ENCODE measurements at places on chromosomes 6 and 20.

- no peak for DNase-seq
These were observed 11.2 kb downstream of the KIZ start for GRCh38 chr20:21137078-21137477.

- no peak for DNase-seq
These were observed 176.2 kb upstream of the AHI1 start for GRCh38 chr6:135673501-135674309.

DNA sequence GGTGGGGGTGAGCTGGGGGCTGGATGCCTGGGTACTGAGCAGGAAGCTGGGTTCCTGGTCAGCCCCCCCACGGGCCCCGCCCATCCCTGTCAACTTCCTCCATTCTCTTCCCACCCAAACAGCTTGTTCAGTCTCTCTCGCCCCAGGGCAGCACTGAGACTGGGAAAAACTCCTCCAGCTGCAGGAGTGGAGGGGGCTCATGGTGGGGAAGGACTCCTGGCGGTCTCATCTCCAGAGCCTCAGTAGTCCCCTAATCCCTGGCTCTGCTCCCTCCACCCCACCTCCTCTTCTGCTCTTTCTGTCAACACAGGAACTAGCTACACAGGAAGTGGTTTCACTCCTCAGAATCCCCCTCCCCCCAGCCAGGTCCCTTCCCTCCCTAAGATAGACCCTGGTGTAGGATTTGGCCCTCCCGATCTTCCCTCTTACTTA lies at the start of gene GPSM3:
Gene GPSM3, minus strand, starts transcription at position 36 of the 432 bp plus-strand sequence. CDS start 130 bp downstream, outside the sequence.
- DNase-seq, result no peak

DNA sequence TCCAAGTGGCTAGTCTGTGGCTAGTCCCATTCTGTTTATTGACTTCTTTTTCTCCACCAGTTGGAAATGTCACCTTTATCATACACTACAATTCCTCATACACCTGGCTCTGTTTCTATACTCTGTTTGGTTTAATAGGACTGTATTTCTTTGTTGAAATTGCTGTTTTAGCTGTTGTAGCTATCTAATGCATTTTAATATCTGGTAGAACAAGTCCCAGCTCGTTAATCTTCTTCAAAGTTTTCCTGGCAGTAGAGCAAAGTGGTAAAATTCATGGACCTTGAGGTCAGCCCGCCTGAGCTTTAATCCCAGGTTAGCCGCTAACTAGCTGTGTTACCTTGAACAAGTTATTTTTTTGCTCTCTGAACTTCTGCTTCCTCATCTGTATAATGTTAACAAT lies 9.9 kb upstream of the ASXL1 start:
- no peak for DNase-seq

DNA sequence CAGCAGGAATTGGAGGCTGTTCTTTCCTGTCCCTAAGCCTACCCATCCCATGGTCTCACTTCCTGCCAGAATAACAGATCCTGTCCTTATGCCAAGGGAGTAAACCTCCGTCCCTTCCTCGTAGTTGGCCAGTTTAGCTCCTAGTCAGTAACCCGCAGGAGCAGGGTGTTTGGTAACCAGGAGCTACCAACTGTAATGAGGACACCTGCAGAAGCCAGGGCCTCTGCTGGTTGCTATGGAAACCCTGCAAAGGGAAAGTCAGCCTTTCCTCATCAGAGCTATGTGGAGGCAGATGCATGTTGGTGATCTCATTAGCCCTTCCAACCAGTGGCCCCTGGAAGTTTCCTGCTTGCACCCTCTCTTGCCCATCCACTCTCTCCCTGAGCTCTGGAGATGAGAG lies 368.2 kb upstream of the SULF2 start:
- DNase-seq, result no peak

DNA sequence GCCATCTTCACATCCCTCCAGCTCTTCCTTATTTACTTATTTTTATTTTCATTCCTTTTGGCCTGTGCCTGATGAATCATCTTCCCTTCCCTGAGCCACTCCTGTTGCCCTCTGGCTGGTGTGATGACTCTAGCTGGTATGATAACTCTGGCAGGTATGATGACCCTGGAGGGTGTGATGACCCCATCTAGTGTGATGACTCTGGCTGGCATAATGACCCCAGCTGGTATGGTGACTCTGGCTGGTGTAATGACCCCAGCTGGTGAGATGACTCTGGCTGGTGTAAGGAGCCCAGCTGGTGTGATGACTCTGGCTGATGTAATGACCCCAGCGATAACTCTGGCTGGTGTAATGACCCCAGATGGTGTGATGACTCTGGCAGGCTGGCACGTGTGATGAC lies 426.8 kb downstream of the QKI start:
- DNase-seq, result no peak

- DNase-seq, result no peak
These were observed 266.3 kb upstream of the ECI2 start for GRCh38 chr6:4401408-4402368.

DNA sequence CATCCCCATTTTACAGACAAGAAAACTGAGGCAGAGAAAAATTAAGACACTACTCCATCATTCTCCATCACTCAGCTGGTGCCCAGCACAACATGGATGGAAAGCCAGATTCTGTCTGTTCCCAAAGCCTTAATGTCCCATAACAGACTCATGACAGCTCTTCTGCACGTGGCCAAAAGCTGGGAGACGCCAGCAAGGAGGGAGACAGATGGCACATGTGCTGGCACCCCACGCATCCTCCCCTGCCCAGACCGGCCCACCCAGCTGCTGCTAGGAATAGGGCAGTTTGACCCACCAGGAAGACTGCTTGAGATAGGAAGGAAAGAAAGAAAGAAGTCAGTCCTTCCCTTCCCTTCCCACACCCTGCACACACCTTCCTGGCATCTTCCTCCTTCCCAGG lies 96.3 kb downstream of the PREX1 start:
- no peak for DNase-seq

GRCh38 chr6:123039431-123039830 lies 43.4 kb downstream of the CLVS2 start:
- no peak for DNase-seq

GRCh38 chr20:32433311-32434021 lies 75.3 kb downstream of the ASXL1 start:
- no peak for DNase-seq

GRCh38 chr6:22099923-22100322 lies 196.9 kb downstream of the PRL start:
- no peak for DNase-seq

- no peak for DNase-seq
These were observed 100.1 kb upstream of the BHLHE23 start for GRCh38 chr20:63106765-63107448.

- DNase-seq, result no peak
These were observed 288.4 kb upstream of the SASH1 start for GRCh38 chr6:148054219-148054618.

GRCh38 chr6:100472674-100473073 lies 8.0 kb upstream of the SIM1 start:
- DNase-seq, result no peak

DNA sequence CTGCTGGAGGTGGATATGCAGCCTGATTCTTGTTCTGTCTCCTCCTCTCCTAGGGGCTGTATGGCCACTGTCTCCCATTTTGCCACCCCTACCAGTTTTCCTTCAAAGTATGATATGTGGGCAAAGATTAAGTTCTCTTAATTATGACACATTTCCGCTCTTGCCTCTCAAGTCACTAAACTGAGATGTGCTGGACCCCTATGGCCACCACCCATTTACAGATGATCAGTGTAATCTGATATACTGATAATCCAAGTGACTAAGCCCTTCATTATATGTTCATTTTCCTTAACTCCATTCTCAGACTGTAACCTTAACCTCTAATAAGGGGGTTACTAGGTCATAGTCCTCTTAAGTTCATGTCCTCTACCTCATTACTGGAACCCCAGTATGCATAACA lies 711 bp upstream of the C20orf141 start:
- no peak for DNase-seq

DNA sequence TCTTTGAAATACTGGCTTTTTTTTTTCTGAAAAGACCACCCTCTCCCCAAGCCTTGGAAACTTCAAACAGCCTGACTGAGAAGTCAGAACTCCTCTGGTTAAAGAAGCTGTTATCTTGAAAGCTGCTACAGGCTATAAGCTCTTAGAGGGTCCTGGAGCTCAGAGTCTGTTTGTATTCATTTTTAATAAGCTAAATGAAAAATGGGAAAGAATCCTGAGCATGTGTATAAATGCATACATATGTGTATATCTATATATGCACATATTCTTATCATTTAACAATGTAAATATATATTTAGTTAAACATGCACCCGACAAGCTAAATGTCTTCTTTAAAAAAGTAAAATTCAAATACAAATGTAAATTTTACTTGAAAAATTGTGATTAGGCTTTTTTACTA lies 494.9 kb upstream of the POU3F2 start:
- DNase-seq, result no peak

DNA sequence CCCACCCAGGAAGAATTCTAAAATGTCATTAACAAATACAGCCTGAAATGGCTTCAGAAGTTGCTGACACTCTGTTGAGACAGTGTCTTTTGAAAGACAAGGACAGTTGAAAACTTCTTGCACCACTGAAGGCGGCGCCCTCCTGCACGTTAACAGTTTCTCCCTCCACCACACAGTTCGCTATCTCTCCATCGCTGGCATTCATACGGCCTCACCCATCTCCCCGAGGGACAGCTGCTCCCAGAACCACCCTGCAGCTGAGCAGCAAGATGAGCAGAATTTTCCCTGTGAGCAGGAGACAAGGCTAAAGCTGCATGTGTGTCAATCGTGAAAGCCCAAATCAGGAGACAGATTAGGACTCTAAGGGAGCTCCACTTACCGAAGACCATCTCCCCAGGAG lies 113.3 kb downstream of the LY86 start:
- DNase-seq, result no peak

Measured in stimulated activated CD4-positive, alpha-beta T cell treated with anti-CD3 and anti-CD28 coated beads, Interleukin-15, amount 100 ng/mL, for 1 hour (primary cell).